ENCODE measurements at places on chromosomes 16 and 17. TPM values are rescaled to one million over a fixed set of nuclear protein-coding genes. Genes with fewer than 3 reads are reported as not detected.

- DNase-seq, result peak; percentile 64
Observed at GRCh38 chr17:48575066-48575582, 3.0 kb downstream of the HOXB4 start.

DNA sequence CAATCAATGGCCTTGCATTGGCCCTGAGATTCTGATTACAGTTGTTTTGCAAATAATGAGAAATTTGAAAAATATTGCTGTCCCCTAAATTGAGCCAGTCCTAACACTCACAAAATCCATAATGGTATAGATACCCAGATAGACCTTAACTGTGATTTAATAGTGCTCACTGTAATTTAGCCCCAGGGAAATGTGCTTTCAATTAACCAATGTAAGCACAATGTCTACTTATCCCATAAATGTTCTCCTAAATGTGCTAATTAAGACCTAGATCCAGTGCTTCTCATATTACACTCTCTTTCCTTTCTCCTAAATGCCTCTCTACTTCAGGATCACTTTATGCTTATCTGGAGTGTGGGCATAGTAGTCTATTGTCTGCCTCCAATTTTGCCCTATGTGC is 417.8 kb upstream of the CCL2 start:
- no peak for DNase-seq

Gene RAD51D
- 9.7 TPM for total RNA-seq

Gene CRYBA1
- total RNA-seq, result not detected

Gene CFAP97D1
- not detected for total RNA-seq
